ENCODE measurements at places on chromosomes 2 and 18.

DNA sequence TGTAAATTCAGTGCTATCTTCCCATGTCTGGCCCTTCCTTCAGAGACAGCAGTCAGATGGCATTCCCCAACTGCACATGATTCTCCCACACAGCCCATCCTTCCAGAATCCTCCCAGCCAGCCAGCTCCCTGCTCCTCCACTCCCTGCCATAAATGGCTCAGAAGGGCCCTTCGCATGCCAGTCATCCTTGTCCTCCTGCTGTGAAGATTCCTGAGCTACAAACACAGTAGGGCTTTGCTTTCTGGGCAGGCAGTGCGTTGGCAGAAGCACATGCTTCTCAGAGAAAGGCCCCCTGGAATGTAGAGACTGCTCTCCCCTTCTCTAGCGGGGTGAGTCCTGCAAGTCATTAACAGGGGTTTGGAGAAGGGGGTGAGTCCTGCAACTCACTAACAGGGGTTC is 71.9 kb downstream of the TEX51 start:
- no peak for DNase-seq

- DNase-seq, result no peak
Measured at GRCh38 chr2:231987124-231987727, 25.7 kb downstream of the DIS3L2 start.

GRCh38 chr2:9191041-9191481 is 15.6 kb upstream of the ASAP2 start:
- no peak for DNase-seq

- DNase-seq, result no peak
Measured at GRCh38 chr2:69422198-69422597, 15.0 kb downstream of the NFU1 start.

- no peak for DNase-seq
Measured at GRCh38 chr2:42762155-42762554, 1.8 kb downstream of the OXER1 start.

DNA sequence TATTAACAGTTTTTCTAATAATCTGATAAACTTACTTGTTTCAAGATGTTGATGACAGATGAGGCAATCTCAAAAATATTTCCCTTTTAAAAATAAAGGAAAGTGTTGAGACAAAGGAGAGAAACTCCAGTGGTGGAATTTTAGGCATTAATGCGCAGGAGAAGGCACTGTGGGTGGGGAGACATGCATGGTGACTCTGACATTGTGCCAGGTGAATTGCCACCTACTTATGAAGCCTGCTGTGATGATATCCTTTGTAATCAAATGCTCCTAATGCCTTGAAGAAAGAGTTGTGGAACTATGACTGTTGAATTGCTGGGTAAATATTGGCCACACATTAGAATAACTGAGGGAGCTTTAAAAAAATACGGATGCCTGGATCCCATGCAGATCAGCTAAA is 101.4 kb downstream of the PLA2R1 start:
- DNase-seq, result no peak

- DNase-seq, result no peak
Measured at GRCh38 chr2:178391701-178392100, 59.3 kb downstream of the PRKRA start.

DNA sequence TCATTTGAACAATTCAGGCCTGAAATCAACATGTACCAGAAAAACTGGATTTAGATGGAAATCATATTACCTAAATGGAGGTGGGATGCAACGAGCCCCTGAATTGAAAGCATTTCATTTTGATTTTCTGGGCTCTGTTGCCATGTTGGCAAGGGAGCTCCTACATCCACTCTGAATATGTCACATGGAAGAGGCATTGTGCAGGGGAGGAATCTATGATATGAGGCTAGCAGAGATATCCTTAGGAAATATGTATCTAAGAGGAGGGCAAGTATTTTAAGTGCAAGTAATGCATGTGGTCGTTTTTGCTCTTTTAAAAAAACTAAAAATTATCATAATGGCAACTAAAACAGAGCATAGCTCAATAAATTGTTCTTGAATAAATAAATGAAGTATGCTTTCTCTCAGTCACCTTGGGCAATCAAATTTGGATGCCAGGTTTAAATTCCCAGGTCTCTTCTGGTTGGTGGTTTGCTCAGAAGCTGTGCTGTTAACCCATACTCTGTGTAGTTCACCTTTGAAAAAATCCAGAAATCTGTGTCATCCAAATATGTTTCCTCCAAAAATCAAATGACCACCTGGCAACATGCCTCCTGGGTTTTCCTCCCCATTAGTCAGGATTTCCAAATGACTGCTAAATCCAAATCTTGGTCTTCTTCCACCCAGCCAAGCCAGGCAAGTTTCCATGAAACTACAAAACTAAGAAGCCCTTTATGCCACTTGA is 6.5 kb upstream of the LGALSL start:
- DNase-seq, result no peak

- no peak for DNase-seq
Measured at GRCh38 chr2:39135690-39136259, 14.9 kb upstream of the SOS1 start.

DNA sequence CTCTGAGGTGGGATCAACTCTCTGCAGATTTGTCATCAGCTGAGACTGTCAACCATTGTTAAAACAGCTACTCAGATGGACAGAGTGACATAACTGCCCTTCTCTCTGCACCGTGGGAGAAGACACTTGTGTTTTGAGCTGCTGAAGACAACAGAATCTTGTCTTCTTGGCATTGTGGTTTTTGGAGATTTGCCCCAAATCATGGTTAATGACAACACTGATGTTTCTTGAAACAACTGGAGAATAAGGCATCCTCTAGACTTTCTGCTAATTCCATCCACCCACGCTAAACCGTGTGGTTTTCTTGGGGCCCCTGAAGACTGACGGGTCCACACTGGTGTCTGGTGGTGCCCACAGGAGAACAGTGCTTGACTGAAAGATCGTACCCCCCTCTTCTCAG is 39.5 kb downstream of the SH3BP4 start:
- DNase-seq, result no peak

GRCh38 chr2:60589104-60589503 is 35.6 kb upstream of the BCL11A start:
- no peak for DNase-seq

GRCh38 chr2:24228470-24228869 is 53.6 kb downstream of the FAM228A start:
- no peak for DNase-seq

DNA sequence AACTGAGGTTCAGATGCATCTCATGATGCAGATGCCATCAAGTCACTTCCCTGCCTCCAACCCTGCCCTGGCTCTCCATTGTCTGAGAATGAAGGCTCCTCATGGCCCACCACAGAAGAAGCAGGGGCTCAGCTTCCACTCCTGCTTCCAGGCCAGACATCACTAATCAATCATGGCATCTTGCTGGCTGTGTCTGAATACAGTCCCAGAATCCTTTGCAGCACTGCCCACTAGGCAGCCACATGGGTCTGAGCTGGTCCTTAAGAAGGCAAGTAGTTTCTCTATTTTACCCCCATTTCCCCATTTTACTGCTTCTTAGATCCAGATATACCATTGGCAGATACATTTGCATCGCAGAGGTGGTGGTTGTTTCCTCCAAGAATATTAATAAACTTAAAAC is 7.3 kb downstream of the ASPRV1 start:
- DNase-seq, result no peak

GRCh38 chr2:215579809-215580208 is 143.9 kb upstream of the FN1 start:
- no peak for DNase-seq

DNA sequence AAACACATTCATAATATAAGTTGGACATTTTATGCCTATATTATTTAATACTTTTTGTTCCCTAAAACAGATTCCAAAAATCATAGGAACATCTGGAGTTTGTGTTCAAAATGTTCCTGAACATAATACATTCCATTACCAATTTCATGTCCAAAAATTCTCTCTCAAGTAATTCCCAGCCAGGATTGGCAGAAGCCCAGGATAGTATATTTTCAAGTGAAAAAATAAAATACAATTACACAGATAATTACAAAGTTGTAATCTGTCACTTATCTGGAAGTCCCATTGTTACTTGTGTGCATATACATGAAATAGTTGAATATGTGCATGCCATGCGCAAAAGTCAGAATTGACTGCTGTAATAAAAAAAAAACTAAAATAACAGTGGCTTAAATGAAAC is 5.2 kb upstream of the SCN7A start:
- DNase-seq, result no peak

- DNase-seq, result no peak
Measured at GRCh38 chr18:38895560-38895959, 1330.0 kb upstream of the CELF4 start.

DNA sequence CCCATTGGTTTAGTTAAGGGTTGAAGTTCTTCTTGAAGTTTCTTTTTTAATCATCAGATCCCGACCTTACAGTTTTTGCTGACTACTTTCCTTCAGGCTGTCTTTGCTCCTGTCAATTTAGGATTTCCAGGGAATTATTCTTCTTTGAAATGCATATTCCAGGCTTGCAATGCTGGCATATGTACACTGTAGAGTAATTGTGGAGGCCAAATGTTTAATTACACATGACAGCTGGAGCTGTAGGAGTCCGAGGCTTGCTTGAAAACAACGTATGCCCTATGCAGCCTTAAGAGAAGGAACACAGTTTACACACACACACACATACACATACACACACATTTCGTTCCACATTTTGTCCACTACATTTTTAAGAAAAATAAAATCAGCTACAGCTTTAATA is 602.3 kb downstream of the TMEM182 start:
- DNase-seq, result no peak

- no peak for DNase-seq
Measured at GRCh38 chr18:76436342-76436741, 58.7 kb downstream of the ZNF516 start.

DNA sequence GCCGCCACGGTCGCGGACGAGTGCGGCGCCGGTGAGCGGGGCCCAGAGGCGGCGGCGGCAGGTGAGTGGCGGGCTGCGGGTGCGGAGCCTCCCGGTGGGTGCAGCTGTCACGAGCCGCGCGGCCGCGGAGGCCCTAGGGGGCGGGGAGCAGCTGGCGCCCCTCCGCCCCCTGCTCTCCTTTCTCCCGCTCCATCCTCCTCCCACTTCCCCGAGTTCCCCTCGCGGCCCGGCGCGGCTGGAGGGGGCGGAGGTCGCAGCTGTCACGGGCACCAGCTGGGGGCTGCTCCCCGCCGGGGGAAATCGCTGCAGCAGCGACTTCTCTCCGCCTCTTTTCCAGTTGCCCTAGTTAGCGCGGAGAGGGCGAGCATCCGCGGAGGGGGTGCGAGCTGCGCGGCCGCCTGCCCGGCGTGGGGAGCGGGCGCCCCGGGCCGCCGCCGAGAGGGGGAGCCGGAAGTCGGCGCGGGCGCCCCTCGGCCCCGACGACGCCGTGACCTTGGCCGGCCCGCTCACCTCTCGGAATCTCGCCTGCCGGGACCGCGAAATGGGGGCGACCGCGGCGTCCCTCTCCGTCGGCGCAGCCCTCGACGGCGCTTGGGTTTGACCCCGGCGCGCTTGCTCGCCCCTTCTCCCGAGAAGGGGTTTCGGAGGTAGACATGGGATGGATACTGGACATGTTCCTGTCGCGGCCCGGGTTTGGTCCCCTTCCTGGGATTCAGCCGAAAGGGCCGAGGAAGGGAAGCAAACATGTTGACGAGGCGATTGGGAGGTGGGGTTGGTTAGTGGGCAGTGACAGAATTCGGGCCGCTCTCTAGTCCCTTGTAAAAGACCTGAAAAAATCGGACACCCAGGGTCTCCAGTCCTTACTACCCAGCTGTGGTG is 727 bp downstream of the NCOA1 start:
- no peak for DNase-seq

DNA sequence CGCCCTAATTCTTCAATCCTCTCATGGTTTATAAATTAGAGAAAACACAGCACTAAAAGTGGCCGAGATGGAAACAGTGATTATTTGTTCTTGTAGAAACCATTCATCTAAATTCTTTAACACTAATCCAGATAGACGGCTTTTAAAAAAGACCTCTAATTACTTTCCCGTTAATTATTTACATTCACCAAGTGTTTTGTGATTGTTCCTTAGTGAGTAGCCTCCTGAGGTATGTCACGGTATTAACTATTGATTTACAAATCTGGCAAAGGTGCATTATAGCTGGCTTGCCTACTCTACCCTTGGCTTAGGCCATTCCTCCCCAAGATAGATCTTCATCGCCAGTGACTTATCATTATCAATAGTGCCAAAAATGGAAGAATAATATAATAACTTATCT is 436.4 kb upstream of the ST6GAL2 start:
- no peak for DNase-seq

GRCh38 chr18:61690418-61691138 is 202.2 kb downstream of the RNF152 start:
- DNase-seq, result no peak

DNA sequence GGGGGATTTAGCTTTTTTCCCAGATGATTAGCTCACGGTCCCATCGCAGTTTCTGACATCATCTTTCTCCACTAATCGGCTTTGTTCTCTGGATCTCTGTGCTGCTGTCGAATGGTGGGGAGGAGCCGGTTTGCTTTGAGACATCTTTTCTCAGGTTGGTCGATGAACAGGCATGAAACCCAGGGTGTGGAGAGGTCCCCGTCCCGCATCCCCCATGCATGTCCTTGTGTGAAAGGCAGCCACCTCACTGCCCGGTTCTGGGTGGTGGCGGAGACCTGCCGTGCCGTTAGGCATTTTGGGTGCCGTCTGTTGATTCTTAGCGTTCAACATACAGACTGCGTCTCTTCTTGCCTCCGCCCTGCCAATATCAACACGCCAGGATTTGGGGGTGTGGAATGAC is 57.8 kb downstream of the CTDP1 start:
- no peak for DNase-seq

- no peak for DNase-seq
Measured at GRCh38 chr2:138720035-138720838, 60.0 kb downstream of the NXPH2 start.

DNA sequence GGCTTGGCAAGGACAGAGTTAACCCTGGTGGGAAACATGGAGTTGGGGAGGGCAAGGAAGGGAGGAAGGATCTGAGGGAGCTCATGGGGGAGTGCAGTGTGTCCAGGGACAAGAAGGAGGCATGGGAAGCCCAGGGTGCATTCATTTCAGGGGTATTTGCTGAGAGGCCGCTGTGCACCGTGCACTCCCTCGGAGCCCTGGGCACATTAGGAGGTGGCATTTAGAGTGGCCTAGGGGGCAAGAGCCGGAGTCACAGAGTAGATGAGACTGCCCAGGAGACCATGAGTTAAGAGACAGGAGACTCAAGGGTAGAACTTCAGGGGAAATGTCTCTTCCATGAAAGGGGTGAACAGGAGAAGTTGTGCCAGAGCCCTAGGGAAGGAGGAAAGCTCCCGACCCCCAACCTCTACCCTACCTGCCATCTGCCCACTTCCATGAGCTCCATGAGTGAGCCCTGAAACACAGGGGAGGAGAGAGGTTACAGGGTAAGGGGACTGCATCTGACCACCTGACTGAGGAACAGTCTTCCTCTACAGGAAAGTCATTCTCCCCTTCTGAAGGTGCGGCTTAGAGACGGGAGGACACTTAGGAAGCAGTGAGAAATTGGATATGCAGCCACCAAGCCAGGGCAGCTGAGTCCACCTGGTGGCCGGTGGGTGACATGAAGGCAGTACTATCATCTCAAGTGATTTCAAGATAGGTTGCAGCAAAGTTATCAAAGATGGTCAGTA is 58.5 kb upstream of the COPS8 start:
- peak; percentile 25 for DNase-seq

DNA sequence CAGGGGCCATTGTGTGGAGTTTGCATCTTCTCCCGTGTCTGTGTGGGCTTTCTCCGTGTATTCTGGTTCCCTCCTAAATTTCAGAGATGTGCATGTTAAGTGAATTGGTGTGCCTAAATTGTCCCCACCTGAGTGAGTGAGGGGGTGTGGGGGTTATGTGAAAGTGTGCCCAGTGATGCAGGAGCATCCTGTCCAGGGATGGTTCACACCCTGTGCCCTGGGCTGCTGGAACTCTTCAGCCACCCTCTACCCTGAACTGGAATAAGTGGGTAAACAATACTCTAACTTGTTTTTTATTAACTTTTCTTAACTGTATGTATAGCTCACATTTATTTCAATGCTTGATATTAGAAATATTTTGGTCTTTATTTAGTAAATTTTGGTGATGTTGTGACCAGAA is 56.0 kb downstream of the UBE2E3 start:
- DNase-seq, result no peak

Measured in Panc1 (cell line).